Kidney tubule cell (primary cell): ENCODE measurements at places on chromosomes 6 and 20.

GRCh38 chr6:32107406-32107805, 1.7 kb downstream of the TNXB start:
- DNase-seq = no peak

DNA sequence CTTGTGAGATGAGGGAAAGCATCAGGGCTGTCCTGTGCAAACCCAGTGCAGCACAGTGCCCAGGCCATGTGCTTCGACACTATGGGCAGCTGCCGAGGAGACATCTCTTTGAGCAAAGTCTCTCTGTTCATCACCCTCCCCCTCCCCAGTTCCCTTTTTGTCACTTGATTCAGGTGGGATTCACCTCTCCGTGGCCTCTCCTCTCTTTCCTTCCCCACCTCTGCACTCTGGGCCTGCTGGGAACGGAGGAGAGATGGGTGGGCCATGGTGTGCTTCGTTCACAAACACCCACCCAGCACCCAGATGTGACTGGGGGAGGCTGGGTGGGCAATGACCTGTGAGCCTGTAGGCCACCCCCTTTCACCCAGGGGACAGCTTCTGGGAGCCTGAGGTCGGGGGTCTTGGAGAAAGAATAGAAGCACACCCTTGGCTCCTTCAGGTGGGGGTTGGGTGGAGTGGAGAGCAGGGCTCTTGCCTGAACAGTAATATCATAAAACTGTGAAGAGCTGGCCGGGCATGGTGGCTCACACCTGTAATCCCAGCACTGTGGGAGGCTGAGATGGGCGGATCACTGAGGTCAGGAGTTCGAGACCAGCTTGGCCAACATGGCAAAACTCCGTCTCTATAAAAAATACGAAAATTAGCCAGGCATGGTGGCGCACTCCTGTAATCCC, 33.5 kb upstream of the DLGAP4 start:
- no peak for DNase-seq

DNA sequence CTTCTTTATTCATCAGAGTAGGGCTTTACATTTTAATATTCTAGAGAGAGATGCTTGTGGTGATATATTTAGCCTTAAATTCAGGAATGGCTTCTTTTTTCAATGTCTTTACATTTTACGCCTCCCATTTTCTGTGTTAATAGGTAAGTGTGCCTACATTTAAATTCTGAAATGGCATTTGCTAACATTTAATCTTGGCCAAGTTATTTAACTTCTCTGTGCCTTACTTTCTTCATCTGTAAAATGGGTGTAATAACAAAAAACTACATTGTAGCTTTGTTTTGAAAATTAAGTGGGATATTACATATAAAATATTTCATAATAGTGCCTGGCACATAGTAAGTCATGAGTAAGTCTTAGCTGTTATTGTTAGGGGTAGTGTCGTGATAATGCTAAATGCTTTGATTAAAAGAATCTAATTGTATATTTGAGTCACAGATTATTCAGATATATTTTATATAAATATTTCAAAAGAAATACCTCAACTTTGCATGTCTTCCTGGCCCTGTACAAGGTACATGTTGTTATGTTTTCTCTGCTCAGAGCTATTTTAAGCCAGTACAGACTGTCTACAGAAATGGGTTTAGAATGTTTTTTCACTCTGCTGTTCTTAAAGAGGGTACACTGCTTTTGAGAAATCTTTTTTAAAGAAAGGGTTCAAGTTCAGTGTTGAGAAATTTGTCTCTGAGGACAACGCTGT, 18.8 kb downstream of the CARMIL1 start:
- DNase-seq = no peak

DNA sequence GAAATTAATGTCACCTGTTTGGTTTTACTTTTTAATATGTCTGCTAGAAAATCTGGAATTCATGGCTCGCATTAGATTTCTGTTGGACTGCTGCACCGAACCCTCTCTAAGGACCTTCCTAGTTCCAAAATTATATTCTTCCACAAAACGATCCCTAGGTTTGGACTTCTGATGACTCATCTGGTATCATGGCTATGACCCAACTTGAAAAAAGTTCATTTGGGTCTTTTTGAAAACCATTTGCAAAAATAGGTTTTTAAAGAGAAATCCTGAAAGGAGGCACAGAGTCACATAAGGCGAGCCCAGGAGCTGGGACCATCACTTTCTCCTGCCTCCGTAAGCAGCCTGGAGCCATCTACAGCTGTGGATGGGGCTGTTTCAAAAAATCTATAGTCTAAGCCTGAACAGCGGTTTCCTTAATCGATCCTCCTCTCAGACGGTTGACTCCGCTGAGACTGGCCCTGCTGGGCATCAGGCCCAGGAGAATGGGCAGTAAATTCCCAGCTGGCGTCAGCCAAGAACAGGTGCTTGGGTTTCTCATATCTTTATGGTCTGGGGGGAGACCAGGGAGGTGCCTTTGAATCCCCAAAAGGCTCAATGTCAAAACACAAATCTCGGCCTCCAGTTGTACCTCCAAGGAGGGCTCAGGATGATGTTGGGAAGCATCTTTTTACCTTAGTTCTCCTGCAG, 44.6 kb downstream of the SLC24A3 start:
- no peak for DNase-seq

DNA sequence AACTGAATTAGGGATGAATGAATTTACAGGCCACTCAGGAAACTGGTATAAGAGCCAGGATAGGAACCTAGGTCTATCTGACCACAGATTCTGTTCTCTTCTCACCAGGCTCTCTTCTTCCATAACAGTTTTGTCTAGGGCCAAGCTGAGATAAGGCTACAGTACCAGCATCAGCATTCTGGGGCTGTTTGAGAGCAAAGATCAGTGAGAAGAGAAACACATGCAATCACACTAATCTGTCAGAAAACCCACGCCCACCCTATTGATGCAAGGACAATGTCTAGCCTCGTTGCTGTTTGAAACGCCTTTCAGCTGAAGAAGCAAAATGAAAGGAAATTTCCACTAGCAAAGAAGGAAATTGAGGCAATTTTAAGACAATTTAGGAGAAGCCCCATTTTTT, 137.7 kb downstream of the LCA5 start:
- no peak for DNase-seq

DNA sequence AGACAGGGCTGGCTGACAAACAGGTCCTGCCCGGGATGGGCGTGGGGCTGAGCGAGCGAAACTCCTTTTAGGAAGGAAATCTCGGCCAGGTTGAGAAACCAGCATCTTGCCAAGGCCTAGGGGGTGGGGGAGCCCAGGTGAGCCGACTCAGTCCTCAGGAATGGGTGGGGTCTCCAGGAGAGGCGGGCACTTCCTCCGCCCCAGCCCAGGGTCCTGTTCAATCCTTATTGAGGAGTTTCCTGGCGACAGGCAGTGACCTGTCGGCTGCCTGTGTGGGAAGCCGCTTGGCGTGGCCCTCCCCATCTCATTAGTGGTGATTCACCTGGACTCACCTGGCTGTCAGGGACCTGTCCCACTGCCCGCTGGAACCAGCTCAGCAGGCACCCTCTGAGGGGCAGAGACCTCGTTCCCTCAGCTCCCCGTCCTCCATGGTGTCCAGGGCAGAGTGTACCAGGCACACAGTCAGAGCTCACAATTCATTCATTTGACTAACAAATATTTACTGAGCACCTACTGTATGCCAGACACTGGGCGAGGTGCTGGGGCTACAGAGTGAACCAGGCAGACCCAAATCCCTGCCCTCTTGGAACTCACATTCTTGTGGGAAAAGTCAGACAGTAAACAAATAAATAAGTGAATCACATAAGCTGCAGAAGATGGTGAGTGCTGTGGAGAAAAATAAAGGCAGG, 51.1 kb downstream of the FGD2 start:
- DNase-seq = peak; percentile 79

GRCh38 chr20:43938932-43939761, 24.5 kb downstream of the TOX2 start:
- peak; percentile 96 for DNase-seq

- DNase-seq = peak; percentile 21
These were observed 626 bp upstream of the CDK5RAP1 start for GRCh38 chr20:33401921-33402369.

GRCh38 chr6:33082702-33083101, 6.9 kb downstream of the HLA-DPB1 start:
- DNase-seq = peak; percentile 55

- peak; percentile 86 for DNase-seq
These were observed 268.4 kb downstream of the ADGRG6 start for GRCh38 chr6:142570221-142570671.

DNA sequence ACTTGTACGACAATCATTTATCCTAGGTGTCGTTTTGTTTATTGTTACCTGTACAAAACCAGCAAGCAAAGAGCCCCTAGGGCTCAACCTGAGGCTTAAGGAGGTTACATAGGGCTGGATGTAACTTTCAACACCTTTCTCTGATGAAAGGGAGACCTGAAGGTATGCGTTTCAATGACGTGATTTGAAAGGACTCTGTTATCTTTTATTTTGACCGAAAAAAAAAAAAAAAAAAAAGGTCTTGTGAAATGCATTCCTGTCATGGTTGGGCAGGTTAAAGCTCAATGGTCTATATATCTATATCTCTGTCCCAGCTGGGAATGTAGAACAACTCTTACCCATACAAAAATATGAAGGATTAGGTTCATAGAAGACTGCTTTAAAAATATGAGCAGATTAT, 78.7 kb upstream of the SASH1 start:
- DNase-seq = peak; percentile 14

DNA sequence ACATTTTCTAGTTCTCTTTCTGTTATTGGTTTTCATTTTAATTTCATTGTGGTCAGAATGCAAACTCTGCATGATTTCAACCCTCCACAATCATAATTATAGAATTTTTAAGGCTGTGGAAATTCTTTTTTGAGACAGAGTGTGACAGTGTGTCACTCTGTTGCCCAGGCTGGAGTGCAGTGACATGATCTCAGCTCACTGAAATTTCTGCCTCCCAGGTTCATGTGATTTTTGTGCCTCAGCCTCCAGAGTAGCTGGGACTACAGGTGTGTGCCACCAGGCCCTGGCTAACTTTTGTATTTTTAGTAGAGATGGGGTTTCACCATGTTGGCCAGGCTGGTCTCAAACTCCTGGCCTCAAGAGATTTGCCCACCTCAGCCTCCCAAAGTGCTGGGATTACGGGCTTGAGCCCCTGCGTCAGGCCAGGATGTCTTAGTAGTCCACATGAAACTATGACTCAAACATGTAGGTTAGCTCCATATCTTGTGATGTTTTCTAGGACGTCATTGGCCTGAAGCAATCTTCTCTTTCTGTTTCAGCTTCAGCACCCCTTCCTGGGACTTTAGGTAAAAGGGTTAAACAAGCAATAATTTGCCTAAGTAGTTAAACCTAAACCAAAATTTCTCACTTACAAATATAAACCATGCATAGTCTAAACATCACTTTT, 47.4 kb upstream of the SAMD3 start:
- no peak for DNase-seq

GRCh38 chr20:15058841-15059240, 721.4 kb upstream of the FLRT3 start:
- DNase-seq = no peak

GRCh38 chr20:25274481-25274880, 26.6 kb downstream of the PYGB start:
- no peak for DNase-seq

- DNase-seq = peak; percentile 21
These were observed 21.9 kb upstream of the CDH22 start for GRCh38 chr20:46330072-46330763.

GRCh38 chr6:83117802-83118201, 50.3 kb downstream of the DOP1A start:
- no peak for DNase-seq

DNA sequence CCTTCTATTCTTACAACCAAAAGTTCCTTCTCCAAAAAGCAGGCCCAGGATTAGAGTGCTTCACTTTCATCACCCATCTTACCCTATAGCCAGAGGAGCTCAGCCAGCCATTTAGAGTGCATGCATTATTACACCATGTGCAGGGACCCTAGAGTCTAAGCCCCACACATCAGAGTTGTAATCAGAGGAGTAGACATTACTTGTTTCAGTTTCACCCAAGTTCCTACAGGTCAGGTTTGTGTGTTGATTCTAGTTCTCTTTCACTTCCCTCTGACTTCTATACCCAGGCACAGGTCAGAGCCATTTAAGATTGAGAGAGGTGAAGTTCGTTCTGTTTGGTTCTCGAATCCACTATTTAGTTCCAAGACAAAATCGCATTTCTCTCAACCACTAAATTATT, 16.3 kb upstream of the ARFGEF3 start:
- DNase-seq = no peak

DNA sequence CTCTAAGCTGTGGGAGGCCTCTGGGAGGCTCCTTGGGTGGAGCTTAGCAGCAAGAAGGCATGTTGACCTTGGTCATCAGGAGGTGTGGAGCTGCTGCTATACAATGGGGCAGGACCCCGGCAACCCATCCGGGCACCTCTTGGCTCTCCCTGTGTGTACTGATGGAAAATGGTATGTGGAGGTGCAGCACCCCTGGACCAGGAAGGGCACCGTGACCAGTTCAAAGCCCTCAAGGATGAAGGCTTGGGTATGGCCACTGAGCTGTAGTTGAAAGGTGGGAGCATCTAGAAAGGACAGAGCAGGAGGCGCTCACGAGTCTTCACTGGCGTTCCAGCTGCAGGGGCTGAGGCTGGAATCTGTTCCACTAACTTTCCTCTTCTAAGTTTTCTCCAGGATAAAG, 6.7 kb upstream of the IRF4 start:
- no peak for DNase-seq

GRCh38 chr6:1285556-1285955, 26.3 kb upstream of the FOXQ1 start:
- no peak for DNase-seq

DNA sequence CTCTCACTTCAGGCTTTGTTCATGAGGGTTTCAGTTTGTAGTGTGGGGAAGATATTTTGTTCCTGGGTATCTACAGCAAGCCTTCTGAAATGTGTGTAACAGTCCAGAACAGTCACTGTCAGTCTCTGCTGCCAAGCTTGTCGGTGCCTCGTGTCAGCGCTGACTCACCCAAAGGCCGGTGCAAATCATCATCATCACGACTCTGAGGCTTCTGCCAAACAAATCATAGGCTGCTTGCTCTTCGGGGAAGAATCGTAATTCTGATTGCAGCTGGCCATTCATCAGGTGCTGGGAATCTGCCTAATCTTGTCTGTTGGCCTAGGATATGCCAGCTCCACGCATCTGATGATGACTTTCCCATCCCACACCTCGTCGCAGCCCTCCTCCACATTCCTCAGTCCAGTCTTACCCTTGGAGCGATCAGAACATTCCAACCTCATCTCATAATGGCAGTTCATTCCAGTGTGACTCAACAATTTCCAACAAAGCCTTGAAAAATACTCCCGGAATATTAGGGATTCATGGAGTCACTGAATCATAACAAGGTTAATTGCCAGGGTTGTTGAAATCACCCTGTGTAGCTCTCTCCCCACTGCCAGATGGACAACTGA, 40.9 kb downstream of the ALDH8A1 start:
- DNase-seq = peak; percentile 99

DNA sequence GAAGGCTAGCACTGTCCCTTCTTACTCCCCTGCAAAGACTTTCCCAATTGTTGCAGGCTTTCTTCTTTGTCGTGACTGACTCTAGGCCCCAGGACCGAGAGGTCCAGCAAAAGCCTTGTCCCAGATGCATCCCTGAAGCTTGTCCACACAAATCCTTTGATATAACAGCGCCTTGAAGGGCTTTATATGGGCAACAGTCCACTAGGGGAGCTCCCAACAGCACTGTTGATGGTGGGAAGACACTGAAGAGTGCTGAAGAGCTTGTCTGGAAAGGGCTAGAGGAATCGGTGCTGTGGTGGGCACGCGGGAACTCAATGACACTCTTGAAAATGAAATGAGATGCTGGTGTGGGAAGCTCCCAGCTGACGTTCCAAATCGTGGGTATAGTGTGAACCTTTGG, 316.1 kb upstream of the CDH4 start:
- no peak for DNase-seq
